AG04449 (cell line): ENCODE measurements at places on chromosomes 11 and 22.

DNA sequence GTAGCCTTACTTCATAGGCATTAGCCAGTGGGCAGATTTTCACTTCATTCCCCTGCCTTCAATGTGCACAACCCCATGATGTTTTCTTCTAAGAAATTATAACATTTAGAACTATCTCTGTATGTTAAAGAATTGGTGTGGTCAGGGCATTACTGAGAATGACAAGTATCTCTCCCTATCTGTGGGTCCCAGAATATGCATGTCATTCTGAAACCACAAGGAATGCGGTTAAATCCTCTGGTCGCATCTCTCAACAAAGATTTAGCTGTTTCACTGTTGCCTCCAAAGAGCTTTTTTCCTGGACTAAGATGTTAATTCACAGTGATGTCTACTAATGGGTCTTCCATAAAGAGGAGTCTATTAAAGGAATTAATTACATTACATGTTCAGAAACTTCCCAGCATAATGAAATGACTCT lies 62.7 kb downstream of the LIF start:
- DNase-seq = peak; percentile 62

DNA sequence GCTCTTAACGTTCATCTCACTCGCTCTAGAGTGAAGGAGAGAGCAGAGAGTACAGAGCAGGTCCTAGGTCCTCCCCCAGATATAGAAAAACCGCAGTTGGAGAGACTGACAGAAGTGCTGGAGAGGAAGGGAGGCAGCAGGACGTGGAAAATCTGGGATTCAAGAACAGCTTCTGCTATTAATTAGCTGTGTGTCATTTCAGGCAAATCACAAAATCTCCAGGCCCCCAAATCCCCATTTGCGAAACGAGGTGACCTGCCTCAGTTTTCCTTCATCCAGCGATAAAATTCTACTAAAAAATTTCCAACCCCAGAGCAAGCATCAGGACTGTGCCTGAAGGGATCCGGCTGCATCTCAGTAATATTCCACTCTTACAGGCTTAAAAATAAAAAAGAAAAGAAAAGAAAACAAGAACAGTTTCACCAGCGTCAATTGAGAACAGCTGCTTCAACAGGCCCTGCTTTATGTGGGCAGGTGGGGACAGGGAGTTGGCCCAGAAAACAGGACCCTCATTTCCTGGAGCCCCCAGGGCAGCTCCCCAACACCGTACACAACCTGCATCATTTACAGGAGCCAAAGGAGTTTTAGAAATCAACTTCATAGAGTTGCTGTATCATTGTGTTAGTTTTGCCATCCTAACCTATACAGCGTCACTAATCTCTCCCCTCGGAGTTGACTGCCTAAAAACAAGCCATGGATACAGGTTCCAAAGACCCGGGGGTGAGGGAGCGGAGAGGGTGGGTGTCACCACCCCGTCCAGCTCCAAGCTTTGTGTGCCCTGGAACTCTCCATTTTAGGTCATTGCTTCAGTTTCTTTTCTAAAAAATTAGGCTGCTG lies 2.3 kb upstream of the MALAT1 start:
- no peak for DNase-seq

GRCh38 chr22:45631841-45632238 lies 39.8 kb upstream of the ATXN10 start:
- DNase-seq = no peak

GRCh38 chr22:40203572-40203971 lies 25.8 kb downstream of the TNRC6B start:
- no peak for DNase-seq

DNA sequence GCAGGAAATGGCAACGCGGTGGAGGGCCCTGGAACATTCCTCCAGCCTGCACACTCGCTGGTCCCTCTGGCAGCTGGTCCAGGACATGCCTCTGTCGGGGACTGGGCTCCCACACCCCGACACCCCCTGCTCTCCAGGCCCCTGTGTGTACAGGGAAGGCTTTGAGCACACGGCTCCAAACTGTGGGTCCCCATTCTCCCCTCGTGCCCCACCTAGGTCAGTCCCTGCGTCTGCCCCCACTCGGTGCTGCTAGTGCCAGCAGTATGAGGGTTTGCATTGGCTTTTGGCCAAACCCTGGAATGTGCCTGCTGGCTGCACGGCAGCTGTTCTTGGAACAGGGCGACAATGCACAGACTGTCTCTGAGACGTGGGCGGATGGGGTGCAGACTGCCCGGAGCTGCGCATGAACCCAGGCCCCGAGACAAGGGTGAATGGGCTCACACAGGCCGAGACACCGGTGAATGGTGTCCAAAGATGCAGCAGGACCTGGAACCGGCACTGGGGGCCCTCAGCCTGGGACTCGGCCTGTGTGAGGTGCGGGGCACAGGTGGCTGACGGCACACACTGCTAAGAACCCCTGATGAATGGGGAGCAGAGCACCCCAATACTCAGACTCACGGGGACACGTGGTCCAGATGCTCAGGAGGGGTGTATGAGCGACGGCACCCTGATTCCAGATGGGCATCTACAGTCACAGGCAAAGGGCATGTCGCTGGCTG lies 7.5 kb upstream of the SYT8 start:
- DNase-seq = peak; percentile 53

DNA sequence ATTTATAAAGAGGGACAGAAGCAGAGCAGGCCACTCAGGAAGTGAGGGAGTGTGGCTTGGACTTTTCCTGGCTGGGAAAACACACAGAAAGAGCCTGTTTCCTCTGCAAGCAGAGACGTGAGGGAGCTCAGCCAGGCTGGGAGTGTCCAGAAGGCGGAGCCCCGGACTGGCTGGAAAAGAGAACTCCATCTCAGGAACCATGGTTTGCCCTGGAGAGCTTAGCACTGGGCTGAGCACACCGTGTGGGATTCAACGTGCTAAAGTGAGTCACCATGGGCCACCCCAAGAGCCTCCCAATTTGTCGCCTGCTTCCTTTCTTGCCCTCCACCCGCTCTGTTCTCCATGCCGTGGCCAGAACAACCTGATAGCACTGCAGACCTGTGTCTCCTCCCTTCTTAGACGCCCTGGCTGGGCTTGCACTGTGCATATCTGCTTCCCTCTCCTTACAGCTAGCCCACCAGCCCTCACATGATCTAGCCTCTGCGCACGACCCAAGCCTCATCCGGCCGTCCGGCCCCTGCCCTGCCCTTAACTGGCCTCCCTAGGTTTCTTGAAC lies 51.8 kb downstream of the GALNT18 start:
- DNase-seq = no peak

GRCh38 chr11:59380263-59381059 lies 21.8 kb downstream of the OR5AN1 start:
- no peak for DNase-seq

DNA sequence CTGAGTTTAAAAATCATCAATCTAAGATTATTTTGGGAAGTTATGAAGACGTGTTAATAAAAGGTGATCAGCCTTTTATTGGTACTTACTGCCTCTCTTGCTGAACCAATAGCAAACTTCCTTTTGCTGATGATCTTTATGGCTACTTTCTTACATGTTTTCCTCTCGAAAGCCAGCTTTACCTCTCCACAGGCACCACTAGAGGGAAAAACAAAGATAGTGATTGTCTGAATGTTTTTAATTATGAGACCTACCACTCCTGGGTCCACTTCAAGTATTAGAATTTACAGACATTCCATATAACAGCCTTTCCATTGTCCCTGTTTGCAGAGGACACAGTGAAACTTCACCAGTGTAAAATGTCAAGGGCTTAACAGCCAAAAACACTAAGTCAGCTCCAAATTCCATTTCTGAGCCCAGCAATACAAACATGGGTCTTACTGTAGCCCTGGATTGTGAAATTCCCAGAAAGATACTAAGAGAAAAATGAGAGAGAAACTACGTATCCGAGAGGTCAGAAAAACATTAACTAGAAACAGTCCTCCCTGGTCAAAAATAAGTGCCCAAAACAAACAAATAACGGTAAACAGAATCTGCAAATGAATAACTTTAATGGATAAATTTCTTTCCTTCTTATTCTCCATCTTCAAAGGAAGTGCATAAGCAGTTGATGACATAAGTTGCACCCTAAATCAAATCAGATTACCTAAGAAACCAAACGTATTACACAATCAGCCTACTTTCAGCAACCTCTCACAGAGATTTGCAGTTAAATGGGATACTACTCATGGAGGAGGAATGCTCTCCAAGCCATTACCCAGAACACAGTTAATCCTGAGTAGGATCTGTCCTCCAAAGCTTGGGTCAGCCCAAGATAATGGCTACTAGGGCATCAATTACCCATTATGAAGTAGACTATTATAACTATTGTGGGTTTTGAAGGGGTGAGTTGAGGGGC lies 29.5 kb downstream of the CHEK2 start:
- DNase-seq = peak; percentile 94

DNA sequence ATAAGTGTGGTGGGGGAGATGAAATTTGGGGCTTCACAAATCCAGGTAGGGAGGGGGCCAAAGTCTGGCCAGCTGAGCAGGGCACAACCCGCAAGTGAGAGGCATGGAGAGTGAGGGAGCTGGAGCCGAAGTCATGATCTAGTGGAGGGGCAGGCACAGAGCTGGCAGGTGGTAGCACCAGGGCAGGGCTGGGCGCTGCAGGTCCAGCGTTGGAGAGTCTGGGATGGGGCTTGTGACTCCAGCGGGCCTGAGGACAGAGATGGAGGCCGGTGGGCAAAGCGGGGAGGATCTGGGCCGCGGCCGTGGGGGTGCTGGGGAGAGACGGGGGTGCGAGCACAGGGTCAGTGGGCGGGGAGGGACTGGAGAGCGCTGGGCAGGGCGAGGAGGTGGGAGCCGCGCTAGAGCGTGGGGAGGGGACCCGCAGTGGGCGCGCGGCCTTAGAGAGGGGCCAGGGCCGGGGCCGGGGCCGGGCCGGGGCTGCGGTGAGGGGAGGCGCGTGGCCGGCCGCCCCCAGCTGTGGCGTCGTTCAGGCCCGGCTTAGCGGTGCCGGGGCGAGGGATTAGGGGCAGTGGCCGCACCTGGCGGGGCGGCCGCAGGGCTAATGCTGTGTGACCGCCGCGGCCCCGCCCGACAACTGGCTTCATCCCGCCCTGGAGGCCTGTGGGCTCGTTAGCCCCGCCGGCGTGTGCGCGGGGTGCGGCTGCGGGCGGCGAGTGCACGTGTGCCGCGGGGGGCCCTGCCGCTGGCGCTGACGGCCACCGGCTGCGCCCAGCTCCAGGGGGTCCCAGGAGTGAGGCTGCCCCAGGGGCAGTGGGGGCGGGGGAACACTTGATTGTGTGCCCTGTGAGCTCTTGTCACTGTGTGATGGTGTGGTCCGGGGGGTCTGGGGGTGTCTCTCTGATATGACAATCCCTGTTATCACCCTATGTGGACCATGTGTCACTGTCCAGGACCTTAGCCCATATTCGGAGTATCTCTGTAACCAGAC lies 23.6 kb upstream of the MYOD1 start:
- DNase-seq = no peak
